NCI-H446 treated with DMSO at 0.1 percent for 48 hours (cell line): ENCODE measurements at places on chromosomes 6 and 20.

DNA sequence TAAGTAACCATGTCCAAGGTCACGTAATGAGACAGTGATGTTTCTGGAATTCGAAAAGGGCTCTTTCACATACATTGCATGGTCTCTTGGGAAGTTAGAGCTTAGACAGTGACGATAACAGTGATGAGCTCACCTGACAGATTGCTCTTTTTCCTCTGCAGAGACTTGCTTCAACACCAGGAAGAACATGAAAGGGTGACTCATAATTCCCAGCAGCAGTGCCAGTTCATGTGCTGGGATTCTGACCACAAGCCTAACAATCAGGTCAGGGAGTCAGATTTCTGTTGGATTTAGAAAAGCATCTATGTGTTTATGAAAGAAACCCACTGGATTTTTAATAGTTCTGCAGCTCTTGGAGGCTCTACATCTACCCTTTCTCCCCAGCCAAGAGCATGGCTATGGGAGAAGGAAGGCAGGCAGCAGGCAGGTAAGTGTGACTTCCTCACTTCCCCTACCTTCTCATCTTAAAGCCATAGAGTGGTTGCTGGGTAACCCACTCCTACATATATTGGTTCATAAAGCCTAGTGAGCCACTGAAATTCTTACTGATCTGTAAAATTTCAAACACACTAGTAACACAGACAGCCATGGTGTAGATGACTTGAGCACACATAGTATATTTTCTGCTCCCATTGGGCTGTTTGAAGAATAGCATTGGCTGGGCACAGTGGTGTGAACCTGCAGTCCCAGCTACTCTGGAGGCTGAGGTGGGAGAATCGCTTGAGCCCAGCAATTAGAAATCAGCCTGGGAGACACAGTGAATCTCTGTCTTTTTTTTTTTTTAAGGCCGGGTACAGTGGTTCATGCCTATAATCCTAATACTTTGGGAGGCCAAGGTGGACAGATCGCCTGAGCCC, 44.4 kb upstream of the LOC128125822 start:
- no peak for DNase-seq

DNA sequence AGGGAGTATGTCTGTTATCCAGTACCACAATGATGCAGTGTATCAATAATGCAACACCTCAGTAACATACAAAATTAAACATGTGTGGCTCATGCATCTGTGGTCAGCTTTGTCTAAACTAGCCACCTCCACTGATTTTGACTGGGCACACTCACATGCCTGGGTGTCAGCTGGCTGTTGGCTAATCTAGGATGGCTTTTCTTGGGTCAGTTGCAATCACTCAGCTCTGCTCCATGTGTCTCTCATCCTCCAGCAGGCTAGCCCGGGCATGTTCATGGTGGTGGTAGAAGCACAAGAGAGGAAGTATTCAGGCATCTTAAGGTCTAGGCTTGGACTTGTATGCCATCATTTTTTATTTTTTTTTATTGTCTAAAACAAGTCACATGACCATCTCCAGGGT, 59.3 kb upstream of the JAG1 start:
- DNase-seq: no peak

GRCh38 chr6:131061751-131062119, 1.3 kb downstream of the EPB41L2 start:
- no peak for DNase-seq

- no peak for DNase-seq
Observed at GRCh38 chr20:21280522-21281016, 22.6 kb upstream of the XRN2 start.

GRCh38 chr6:39425346-39426072, 103.0 kb upstream of the KCNK16 start:
- DNase-seq: no peak

DNA sequence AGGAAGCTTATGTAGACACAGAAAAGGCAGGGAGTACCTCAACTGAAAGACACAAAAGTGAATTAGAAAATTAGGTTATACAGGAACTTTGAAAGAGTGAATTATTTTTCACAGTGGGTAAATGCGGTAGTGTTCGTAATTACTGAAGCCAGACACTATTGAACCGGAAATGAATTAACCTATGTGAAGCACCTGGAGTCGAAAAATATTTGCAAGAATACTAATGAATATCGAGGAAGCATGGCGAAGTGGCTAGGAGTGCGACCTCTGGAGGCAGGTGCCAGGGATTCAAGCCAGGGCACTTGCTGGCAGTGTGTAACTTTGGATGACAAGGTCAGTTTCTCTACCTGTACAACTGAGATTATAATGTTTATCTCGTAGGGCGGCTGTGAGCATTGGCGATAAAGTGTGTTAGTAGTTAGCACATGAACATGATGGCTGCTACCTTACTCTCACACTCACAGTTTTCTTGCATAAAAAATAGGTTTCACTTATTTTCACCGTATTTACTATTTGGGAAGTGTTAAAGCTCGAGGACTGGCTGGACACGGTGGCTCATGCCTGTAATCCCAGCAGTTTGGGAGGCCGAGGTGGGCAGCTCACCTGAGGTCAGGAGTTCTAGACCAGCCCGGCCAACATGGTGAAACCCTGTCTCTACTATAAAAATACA, 567 bp upstream of the SLC18B1 start:
- DNase-seq: peak; percentile 31

DNA sequence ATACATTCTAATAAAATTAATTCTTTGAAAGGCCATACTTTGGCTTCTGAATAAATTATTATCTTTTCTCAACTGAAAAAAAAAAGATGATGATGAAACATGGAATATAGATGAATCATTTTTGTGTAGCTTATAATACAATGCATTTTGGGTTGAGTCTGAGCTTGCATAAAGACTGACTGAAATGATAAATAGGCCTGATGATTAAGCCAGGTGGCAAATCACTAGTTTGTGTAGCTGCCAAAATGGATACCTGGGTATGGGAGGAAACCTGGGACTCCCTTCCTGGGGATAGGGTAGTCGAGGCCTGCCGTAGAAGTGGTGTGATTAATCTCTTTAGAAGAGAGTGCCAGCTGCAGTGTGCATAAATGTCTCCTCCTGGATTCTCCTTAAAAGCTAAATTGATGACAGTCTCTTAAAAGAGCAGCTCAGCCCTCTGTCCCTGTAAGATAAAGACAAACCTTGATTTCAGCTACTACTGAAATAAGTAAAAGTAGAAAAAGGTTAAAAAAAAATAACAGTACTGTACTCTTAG, 275.1 kb downstream of the GRIK2 start:
- peak; percentile 3 for DNase-seq
